ENCODE measurements at places on chromosomes 7 and 10. TPM values are rescaled to one million over a fixed set of nuclear protein-coding genes. Genes with fewer than 3 reads are reported as not detected.

The LLCFC1 gene
- total RNA-seq, result not detected

The LRRN3 gene
- total RNA-seq, result 8.0 TPM

The AQP1 gene
- 0.16 TPM for total RNA-seq

The TMEM229A gene
- total RNA-seq, result not detected

The FEZF1 gene
- not detected for total RNA-seq

The SLF2 gene
- total RNA-seq, result 34.3 TPM

The CREB5 gene
- 0.50 TPM for total RNA-seq
